ENCODE measurements at places on chromosomes 12 and 14.

GRCh38 chr14:84708865-84709264 lies 821.1 kb upstream of the FLRT2 start:
- DNase-seq, result no peak

- DNase-seq, result no peak
Measured at GRCh38 chr14:81157431-81157830, 63.3 kb downstream of the GTF2A1 start.

GRCh38 chr12:72677846-72678245 lies 405.7 kb downstream of the TRHDE start:
- DNase-seq, result no peak

- no peak for DNase-seq
Measured at GRCh38 chr14:74049876-74050495, 30.8 kb downstream of the BBOF1 start.

DNA sequence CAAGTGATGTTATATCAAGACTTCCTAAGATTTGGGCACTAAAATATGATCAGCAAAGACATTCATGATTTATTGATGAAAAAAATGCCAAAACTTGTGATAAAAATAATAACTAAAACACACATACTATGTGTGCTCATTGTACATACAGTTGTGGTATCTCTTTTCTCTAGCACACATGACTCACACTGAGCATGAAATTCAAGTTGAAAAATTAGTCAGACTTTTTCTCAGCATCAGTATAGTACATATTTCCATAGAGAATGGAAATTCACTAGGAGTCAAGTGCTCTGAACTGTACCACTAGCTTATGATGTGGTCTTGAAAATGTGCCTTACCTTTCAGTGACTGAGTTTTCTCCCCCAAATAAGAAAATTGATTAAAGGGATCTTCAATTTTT lies 471.8 kb upstream of the FLRT2 start:
- DNase-seq, result no peak

- DNase-seq, result no peak
Measured at GRCh38 chr12:123602651-123603195, 824 bp downstream of the DDX55 start.

GRCh38 chr14:63544591-63545299 lies 1.6 kb upstream of the PPP2R5E start:
- DNase-seq, result no peak

- DNase-seq, result no peak
Measured at GRCh38 chr12:109947521-109947920, 47.4 kb downstream of the TCHP start.

DNA sequence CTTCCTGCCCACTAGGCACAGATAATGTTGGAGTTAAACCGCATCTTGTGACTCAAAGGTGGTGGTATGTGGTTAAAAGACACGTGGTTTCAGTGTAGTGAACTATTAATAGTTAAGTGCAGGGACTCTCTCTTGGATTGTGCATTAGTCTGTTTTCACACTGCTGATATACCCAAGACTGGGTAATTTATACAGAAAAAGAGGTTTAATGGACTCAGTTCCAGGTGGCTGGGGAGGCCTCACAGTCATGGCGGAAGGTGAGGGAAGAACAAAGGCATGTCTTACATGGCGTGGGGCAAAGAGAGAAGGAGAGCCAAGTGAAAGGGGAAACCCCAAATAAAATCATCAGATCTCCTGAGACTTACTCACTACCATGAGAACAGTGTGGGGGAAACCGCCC lies 362.3 kb downstream of the GLT1D1 start:
- DNase-seq, result no peak

GRCh38 chr12:49432616-49433015 lies 65.4 kb downstream of the SPATS2 start:
- DNase-seq, result no peak

DNA sequence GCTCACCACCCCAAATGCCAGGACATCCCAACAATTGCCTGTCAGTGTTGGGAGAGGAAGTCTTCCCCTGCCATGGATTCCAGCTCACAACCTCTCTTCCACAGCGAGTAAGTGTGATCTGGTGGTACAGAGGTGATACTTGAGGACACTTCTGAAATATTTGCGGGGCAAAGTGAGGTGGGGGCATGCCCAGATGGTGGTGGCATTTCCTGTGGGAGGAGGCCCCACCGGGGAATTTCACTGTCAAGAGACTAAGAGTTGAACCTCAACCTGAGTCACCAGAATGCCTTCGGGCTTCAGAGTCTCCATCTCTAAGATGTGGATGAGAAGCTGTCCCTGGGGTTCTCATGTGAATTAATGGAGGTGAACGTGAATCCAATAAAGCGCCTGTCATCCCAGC lies 122.3 kb upstream of the RFLNA start:
- DNase-seq, result no peak

GRCh38 chr12:57627501-57628279 lies 5.3 kb downstream of the B4GALNT1 start:
- DNase-seq, result no peak

DNA sequence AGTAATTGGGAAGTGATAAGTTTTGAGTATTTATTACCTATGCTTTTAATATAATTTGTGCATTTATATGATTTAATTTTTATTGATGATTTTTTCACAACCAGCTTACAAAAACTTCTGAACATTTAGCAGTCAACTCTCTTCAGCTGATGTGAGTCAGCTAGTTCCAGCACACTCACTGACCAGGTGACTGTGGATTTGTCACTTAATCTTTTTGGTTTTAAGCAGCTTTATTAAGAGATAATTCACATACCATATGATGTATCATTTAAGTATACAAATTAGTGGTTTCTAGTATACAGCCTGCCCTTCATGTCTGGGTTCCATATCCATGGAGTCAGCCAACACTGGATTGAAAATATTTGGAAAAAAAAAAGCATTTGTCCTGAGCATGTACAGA lies 103.5 kb downstream of the SYNE2 start:
- no peak for DNase-seq

DNA sequence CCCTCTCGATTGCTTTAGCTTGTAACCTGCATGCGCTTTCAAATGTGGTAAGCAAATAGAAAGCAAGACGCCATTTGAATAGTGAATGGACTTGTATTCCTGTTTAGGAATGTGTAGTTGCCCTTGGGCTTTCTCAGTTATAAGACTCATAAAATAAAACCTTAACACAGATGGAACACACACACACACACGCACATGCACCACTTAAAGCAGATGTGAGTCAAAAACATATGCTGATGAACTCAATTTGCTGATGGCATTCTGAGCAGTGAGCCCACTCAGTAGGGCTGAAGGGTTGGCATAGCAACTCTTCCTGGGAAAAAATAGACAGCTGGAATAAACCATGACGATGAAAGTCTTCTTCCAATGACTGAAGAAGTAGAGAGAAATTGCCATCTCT lies 360.5 kb downstream of the APAF1 start:
- DNase-seq, result no peak

DNA sequence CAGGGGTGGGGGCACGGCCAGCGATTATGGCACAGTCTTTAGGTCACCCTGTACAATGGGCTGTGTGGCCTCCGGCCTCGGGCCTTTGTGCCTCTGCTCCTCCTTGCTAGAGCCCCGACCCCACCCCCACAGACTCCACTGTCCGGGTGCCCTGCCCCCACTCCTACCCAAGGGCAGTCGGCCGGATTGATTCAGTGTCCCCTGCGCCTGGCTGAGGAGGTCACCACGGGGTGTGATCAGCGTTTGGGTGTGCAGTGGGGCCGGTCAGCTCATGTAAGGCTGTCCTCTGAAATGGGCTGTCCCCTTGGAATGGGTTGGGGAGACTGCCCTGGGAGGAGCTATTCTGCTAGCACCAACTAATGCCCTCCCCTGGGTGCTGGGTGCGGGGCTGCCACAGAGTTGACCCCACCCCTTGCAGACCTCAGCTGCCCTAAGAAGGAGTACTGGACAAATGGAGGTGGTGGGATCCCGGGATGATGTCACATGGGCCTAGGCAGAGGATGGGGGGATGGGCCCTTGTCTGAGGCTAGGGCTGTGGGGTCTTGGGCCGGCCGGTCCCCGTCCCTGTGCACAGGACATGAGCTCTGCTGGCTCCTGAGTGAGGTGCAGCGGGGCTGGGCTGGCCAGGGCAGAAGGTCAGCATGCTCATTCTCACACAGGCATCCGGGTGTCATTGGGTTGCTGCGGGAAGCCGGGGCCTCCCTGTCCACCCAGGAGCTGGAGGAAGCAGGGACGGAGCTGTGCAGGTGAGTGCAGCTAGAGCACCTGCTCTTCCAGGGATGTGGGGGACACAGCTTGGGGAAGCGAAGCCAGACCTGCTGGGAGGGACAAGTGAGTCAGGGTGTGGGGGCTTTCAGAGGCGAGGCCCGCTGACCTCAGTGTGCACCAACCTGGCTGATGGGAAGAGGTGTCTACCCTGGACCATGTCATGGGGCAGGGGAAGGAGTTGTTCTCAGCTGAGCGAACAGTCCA lies 23.4 kb downstream of the ASPG start:
- DNase-seq, result peak; percentile 54

GRCh38 chr12:78192979-78193378 lies 362.3 kb downstream of the NAV3 start:
- DNase-seq, result no peak

- DNase-seq, result no peak
Measured at GRCh38 chr12:12872139-12872933, 19.0 kb upstream of the GPRC5A start.

DNA sequence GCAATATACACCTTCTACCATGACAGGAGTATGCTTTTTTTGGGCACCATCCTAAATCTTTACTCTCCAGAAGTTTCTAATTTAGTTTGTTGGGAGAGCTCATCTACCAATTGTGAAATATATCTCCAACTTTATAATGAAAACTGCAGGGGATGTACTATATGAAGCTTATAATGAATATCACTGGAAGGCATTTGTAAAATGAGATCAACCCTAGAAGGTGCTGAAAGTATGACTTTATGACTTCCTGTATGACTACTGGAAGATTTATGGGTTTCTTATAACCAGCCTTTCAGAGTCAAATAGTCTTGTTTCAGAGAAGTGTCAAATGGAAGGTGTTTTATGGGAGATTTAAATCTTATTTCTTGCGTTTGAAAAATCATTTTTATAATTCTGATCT lies 122.9 kb downstream of the MYRFL start:
- no peak for DNase-seq

GRCh38 chr12:87047691-87048090 lies 791.5 kb upstream of the MGAT4C start:
- no peak for DNase-seq

GRCh38 chr14:64806202-64806861 lies 73.4 kb downstream of the SPTB start:
- peak; percentile 44 for DNase-seq

- no peak for DNase-seq
Measured at GRCh38 chr14:59247801-59248584, 59.5 kb downstream of the DAAM1 start.

- no peak for DNase-seq
Measured at GRCh38 chr14:97956581-97957340, 1159.6 kb downstream of the VRK1 start.

GRCh38 chr12:7190268-7191055 lies 976 bp downstream of the PEX5 start:
- no peak for DNase-seq

DNA sequence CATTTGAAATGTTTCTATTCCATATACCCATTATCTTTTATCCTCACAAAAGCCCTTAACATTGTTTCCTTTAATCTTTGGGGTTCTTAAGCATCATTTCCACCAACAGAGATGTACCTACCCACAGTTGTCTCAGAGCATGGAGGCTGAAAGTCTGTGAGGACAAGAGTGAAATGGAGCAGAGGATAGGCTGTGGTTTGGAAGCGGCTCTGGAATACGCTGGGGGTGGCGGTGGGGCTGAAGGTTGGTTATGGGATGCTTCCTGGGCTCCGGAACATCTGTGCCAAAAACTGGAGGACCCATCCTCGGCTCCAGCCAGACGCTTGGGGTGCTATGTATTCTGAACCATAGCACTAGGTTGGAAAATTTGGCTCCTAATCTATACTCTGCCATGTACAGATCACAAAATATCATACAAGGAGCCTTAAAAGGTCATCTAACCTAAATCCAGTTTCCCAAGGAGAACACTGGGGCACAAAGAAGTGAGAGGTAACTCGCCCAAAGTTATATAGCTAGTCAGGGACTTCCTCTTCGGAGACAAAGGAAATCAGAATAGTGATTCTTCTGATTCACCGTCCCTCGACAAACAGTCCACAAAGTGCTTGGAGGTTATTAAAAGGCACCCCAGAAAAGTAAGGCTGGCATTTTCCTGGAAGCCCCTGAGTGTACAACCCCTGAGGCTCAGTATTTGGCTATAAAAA lies 2.5 kb downstream of the PPP1R3E start:
- DNase-seq, result no peak

- DNase-seq, result no peak
Measured at GRCh38 chr12:63927511-63927910, 83.0 kb downstream of the SRGAP1 start.

All from ascending aorta (tissue), 2 donors.